ENCODE measurements at places on chromosomes 5 and 9.
A peak's percentile ranks its signal among the peaks of the same experiment; 100 is the strongest.

GRCh38 chr5:148998174-148998797 lies 64.6 kb downstream of the SH3TC2 start:
- DNase-seq: peak; percentile 71

DNA sequence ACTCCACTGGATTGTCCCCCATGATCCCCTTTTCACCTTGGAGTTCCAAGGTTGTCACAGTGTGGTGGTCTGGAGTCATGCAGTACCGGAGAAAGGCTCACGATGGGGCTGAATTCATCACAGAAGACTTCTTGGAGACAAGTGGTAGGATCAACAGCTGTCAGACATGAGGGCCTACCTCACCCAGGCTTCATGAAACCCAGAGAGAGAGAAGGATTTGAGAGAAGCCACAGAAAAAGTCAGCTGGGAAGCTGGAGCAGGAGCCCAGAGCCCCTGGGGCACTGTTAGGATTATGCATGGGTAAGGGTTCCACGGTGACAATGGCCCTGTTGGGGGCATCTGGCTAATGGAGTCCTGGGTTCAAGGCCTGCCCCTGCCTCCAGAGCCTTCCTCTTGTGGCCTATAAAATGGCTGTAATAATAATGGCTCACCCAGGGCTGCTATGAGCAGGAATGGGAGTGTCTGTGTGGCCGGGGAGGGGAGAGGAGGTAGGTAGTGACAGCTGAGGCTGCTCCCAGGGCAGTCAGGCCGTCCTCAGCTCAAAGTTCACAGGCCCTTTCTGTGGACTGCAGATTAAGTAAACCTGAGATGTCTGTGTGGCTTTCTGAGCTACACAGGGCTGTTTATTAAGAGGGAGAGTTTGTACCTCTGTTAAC lies 910 bp downstream of the TRIM14 start:
- peak; percentile 57 for DNase-seq

DNA sequence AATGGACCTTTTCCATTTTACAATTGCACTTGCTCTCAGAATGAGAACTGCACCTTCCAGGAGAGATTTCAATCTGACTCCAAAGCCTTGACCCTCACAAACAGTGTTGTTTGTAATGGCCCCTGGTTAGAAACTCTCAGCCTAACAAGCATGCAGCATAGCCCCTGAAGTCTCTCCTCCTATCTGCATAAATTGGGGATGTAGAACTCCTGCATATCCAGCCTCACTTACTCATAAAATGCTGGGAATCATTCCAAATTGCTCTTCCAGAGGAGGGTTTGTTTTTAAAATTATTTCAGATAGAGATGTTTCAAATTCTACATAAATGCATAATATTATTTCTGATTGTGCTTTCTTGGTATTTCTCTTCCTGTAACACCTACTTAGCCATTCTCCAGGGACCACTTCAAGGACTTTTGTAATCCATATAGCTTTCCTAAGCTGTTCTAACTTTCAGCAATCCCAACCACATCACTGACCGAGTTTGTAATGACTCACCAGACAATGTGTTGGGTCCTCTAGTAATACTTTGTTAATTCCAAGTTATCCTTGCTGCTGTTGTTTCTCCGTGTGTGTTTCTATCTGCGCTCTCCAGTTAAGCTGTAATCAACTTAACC lies 143.8 kb upstream of the CCDC152 start:
- DNase-seq: no peak

GRCh38 chr5:111551161-111551560 lies 38.8 kb upstream of the STARD4 start:
- no peak for DNase-seq

GRCh38 chr5:75324791-75325190 lies 12.2 kb upstream of the HMGCR start:
- no peak for DNase-seq
